ENCODE measurements at places on chromosomes 6 and 20. TPM values are rescaled to one million over a fixed set of nuclear protein-coding genes. Genes with fewer than 3 reads are reported as not detected.

Gene SNAP25
- polyA plus RNA-seq: not detected

Gene ARMC12
- polyA plus RNA-seq: 0.15 TPM

Gene KIAA0408
- polyA plus RNA-seq: not detected

DNA sequence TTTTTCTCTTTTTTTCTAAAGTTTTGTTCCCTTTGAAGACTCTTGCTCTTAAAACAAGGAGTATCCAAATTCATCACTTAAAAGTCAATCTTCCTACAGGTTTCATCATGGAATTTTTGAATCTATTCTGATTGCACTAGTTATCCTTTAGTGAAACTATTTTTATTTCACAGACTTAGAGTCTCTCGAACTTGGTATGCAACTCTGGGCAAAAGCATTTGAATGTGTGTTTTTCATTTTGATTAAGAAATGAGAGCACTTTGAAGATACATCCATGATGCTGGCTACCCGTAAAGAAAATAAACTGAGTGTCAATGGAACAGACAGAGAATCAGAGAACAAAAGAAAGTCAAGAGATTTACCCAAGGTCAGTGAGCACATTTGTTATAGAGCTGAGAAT lies 586.5 kb downstream of the EPM2A start:
- no peak for DNase-seq

- no peak for DNase-seq
Observed at GRCh38 chr6:121434037-121434770, 1.2 kb upstream of the GJA1 start.

- DNase-seq: no peak
Observed at GRCh38 chr6:13005994-13006393, 289.4 kb downstream of the PHACTR1 start.

GRCh38 chr6:13513626-13514502 lies 26.5 kb upstream of the GFOD1 start:
- no peak for DNase-seq

DNA sequence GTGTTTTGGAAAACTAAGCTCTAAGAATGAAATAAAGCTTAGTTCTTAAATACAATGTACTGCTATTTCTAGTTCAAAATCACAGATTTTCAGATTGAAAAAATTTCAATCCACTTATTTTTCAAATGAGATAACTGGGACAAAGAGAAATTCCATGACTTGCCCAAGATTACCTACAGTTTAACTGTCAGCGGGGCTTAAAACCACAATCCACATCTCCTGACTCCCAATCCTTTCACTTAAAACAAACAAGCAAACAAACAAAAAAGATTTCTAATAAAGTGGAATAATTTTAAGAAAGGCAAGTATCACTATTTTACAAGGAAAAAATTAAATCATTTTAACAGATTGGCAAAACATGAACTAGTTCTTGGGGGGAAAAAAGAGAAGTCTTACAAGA lies 4.2 kb downstream of the PHIP start:
- no peak for DNase-seq

DNA sequence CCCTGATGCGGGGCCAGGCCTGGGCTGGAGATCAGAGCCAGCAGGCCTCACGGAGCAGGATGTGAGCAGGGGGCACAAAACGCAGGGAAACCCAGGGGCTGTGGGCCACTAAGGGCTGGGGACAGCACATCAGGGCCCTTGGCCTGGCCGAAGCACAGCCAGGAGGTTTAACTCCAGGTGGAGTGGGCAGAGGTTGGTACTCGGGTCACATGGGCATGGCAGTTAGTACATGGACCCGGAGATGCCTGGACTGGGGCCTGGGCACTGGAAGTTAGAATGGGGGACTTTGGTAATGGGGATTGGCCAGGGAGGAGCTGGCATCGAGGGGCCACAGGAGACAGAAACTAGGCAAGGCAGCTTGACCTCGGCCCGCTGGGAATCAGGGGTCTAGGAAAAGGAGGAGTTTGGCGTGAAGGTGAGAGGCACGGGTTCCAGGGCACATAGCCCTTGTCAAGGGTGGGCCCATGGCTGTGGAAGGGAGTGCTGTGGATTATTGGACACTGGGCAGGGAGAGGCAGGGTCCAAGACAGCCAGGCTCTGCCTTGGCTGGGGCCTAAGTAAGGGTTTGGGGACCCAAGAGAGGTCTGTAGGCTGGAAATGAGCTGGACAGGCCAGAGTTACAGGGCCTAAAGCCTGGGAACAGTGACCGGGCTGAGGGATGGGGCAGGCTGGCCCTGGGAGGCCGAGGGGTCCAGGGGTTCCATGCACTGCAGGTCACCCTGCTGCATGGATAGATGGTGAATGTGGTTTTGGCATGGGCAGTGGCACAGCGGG lies 41.6 kb upstream of the CD93 start:
- DNase-seq: no peak

DNA sequence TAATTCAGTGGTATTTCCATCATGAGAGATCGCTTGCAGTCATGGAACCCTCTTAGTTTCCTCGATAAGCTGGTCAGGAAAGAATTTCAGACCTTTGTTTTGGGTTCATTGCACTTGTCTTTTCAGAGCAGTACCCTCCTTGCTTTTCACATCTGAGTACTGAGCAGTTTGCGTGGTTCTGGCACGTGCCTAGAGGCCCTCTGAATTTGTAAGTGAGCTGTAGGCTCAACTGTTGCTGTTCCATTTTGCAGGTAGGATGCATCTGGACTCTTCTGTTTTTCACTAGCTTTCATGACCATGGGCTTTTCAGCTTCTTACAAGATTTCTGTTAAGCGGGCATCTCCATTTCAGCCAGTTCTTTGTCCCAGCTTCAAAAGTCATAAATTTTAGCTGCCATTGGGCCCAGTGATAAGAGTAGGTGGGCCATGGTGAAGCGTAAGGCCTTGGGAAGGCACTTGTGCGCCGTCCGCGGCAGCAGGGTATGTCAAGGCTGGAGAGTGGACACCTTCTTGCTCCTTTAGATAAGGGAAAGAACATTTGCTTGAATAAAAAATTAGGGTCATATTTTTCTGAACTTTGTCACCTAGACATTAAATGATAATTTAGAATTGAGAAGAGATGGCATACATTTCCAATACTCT lies 35.8 kb downstream of the HIVEP1 start:
- DNase-seq: no peak

- DNase-seq: no peak
Observed at GRCh38 chr20:20137851-20138250, 85.5 kb downstream of the CFAP61 start.

Data from foreskin keratinocyte (primary cell).